ENCODE measurements at places on chromosomes 3 and 15. TPM values are rescaled to one million over a fixed set of nuclear protein-coding genes. Genes with fewer than 3 reads are reported as not detected.

GRCh38 chr15:65400760-65401610, 21.8 kb downstream of the IGDCC4 start:
- H3K4me1 ChIP-seq: peaks cover 12% of the 10 kb centered on the region
- no peaks in the 10 kb centered on the region for H3K36me3 ChIP-seq
- peaks cover 9% of the 10 kb centered on the region for H3K27me3 ChIP-seq
- DNase-seq: no peak
- H3K27ac ChIP-seq: no peak overlapping the region

DNA sequence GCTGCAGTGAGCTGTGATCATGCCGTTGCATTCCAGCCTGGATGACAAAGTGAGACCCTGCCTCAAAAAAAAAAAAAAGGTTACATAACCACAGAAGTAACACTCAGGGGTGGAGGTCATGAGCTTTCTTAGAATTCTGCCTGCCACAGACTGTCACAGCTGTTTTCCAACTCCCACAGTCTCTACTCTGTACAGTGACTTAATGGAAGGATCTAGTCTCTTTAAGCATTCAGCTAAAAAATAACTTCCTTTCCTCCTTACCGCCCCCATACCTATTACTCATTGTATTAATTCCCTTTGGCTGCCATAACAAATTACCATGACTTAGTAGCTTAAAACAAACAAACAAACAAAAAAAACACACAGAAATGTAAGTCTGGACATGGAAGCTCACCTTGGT, 99.6 kb upstream of the UBE2E1 start:
- no peak for DNase-seq
- no peaks in the 10 kb centered on the region for H3K27me3 ChIP-seq
- H3K4me1 ChIP-seq: no peaks in the 10 kb centered on the region
- H3K36me3 ChIP-seq: no peaks in the 10 kb centered on the region

GRCh38 chr3:122000936-122001605, 21.0 kb downstream of the ILDR1 start:
- no peaks in the 10 kb centered on the region for H3K36me3 ChIP-seq
- no peaks in the 10 kb centered on the region for H3K27me3 ChIP-seq

The DYNC1LI1 gene
- 42.0 TPM for total RNA-seq

The UQCC5 gene
- 2.0 TPM for total RNA-seq

DNA sequence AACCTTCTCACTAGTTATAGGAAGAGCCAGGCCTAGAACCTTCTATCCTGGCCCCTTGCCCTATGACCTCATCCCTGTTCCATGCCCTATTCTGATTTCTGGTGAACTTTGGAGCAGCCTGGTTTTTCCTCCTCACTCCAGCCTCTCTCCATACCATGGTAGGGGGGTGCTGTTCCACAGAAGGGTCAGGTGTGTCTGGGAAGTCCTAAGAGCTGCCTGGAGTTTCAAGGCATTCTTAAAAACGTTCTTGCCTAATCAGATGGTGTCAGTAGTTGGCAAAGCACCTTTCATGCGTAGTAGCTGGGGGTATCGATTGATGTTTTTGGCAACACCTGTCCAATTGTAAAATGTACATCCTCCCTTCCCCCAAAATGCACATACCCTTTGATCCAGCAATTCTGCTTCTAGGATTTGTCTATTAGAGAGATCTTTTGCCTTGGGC, 16.8 kb upstream of the ALPK3 start:
- H3K4me3 ChIP-seq: no peak overlapping the region
- no peak overlapping the region for H3K27ac ChIP-seq
- H3K36me3 ChIP-seq: peaks cover 79% of the 10 kb centered on the region
- H3K27me3 ChIP-seq: no peaks in the 10 kb centered on the region

GRCh38 chr3:101828276-101828675, 21.0 kb upstream of the NFKBIZ start:
- no peaks in the 10 kb centered on the region for H3K27me3 ChIP-seq
- peaks cover 29% of the 10 kb centered on the region for H3K4me1 ChIP-seq
- DNase-seq: no peak
- H3K36me3 ChIP-seq: no peaks in the 10 kb centered on the region
- H3K27ac ChIP-seq: peak overlapping the region; percentile 83

GRCh38 chr3:58604031-58604430, 26.8 kb upstream of the FAM107A start:
- DNase-seq: no peak
- H3K36me3 ChIP-seq: no peaks in the 10 kb centered on the region
- H3K27ac ChIP-seq: no peak overlapping the region
- no peaks in the 10 kb centered on the region for H3K27me3 ChIP-seq

GRCh38 chr3:194137008-194137505, 1.1 kb downstream of the HES1 start:
- H3K4me3 ChIP-seq: peak overlapping the region; percentile 56
- H3K4me1 ChIP-seq: peaks cover 54% of the 10 kb centered on the region
- H3K36me3 ChIP-seq: no peaks in the 10 kb centered on the region
- H3K27me3 ChIP-seq: peaks cover 8% of the 10 kb centered on the region
- peak overlapping the region; percentile 93 for H3K27ac ChIP-seq

The FYCO1 gene
- total RNA-seq: 55.4 TPM

DNA sequence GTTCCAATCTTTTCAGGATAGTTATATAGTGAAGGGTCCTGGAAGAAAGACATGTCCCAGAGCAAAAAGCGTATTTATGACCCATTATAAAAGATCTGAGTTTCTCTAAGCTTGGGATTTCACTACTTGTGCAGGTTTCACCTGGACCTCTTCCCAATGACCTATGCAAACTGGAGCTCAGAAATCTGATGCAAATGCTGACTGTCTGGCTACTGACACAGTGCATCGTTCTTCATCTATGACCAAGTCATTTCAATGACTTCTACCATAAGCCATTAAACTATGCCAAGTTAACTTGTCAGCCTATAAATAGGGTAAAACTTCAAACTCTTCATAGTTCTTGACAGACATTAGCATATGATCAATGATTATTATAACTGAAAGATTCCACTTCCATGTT, 11.1 kb downstream of the STAG1 start:
- peaks cover 8% of the 10 kb centered on the region for H3K4me1 ChIP-seq
- DNase-seq: no peak
- H3K27me3 ChIP-seq: no peaks in the 10 kb centered on the region
- H3K4me3 ChIP-seq: no peak overlapping the region

The PPP1R14D gene
- not detected for total RNA-seq
